Pulmonary artery endothelial cell (primary cell): ENCODE measurements at places on chromosomes 4 and X.

DNA sequence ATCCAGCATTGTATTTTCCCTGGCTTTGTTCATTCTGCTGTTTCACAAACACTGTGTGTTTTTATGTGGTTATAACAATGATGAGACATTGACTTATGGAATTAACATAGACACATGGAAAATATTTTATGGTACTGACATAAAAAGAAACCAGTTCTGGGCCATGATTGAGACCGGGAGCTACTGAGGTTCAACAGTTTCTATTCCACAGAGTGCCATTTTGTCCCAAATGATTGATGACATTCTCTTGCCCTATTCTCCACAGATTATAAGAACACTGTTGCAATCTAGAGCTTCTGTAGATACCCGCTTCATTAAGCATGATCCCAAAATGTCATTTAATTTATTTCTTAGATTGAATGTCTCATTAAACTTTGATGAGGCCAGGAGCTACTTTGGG, 326.8 kb downstream of the RPA4 start:
- DNase-seq = no peak

DNA sequence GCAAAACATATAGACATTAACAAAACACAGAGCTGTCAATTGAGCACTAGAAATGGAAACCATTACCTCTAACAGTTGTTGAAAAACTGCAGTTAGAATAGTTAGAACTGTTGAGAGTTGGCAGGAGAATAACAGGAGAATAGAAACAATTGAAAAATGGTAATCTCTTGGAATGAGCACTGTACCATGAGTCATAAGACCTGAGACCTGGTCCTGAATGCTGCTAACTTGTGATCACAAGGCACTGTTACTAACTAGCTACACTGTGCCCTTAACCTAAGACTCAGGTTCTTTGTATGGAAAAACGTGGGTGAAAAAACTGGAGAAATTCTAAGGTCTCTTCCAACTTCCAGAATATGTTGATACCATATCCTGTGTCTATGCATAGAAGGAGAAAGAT, 29.3 kb downstream of the FAM114A1 start:
- DNase-seq = no peak

GRCh38 chr4:1012034-1012739, 761 bp downstream of the FGFRL1 start:
- no peak for DNase-seq

DNA sequence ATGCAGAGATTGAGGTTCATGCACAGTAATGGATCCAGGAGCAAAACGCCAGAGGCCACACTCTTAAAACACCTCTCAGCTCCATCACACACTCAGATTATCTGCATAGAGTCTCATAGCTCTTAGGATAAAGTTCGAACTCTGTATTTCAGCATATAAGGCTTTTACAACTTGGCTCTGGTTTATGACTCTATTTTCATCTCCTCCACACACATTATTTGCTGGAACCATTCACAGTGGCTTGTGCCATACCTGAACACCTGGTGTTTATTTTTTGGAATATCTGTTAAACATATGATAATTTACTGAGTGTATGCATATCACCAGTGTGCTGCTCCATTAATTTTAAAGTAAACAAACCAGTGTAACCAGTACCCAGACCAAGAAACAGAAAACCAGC, 27.2 kb downstream of the RASL11B start:
- DNase-seq = no peak

GRCh38 chr4:175703956-175704600, 108.0 kb downstream of the GPM6A start:
- no peak for DNase-seq

- DNase-seq = no peak
These were observed 35.9 kb downstream of the PNMA5 start for GRCh38 chrX:152958047-152958446.

GRCh38 chr4:159013692-159014091, 89.2 kb upstream of the RAPGEF2 start:
- DNase-seq = no peak

- DNase-seq = no peak
These were observed 55.4 kb upstream of the GRPR start for GRCh38 chrX:16067886-16068515.
